Bronchial epithelial cell (primary cell): ENCODE measurements at places on chromosomes 1 and 21.
A peak's percentile ranks its signal among the peaks of the same experiment; 100 is the strongest.

GRCh38 chr1:108639899-108640560 lies 20.9 kb downstream of the HENMT1 start:
- DNase-seq = no peak

DNA sequence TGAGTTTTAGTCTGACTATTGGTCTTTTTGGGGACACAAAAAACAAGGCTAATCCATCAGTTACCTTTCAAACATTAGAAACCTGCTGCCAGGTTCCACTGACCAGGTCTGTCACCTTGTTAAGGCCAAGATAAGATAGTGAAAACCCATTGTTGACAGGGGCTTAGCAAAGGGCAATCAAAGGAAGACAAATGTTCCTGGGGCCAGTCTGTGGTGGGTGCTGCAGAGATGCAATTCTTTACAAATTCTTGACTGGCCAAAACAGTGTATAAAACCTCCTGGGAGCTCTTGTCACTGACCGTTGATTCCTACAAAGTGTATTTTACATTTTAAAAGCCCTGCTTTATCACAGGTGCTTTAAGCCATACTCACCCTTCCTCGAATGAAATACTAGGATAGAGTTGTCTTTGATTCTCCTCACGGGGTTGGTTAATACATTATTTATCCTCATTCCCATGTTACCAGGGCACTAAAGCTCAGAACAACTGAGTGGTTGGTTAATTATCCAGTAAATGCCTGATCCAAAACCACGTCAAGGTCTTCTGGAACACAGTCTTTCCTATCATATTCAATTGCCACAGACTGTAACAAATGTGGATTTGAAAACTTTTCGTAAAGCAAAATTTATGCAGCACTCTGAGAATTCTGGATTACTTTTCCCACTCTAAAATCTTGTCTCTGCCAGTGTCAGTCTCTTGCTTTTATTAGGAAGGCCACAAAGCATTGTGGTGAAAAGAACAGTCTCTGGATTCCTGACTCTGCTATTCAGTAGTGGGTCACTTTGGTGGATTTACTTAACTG lies 77.2 kb downstream of the NRIP1 start:
- DNase-seq = no peak

DNA sequence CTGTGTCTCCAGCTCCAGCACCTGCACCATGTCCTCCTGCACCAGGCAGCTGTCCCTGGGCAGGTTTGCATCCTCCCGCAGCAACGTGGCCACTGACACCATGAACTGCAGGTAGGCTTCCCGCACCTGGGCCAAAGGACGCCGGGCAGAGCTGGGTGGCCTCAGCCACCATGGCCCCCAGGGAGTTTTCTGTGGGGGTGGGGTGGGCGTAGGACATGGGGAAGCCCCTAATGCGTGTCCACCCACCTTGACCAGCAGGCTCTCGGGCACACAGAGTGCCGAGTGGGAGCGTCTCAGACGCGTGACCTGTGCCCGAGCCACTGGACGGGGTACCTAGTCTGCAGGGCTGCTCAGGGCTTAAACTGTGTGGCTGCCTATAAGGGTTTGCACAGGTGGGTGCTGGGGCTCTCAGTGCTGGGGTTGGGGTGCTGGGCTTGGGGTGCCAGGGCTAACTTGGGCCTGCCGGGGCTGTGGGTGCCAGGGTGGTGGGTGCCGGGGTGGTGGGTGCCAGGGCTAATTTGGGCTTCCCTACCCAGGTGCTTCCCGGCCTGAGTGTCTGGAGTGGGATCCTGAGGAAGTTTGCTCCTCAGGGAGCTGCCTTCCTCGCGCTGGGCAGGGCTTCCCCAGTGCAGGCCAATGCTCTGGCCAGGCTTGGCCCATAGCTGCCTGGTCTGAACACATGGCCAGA lies 17.7 kb downstream of the PRXL2B start:
- no peak for DNase-seq

DNA sequence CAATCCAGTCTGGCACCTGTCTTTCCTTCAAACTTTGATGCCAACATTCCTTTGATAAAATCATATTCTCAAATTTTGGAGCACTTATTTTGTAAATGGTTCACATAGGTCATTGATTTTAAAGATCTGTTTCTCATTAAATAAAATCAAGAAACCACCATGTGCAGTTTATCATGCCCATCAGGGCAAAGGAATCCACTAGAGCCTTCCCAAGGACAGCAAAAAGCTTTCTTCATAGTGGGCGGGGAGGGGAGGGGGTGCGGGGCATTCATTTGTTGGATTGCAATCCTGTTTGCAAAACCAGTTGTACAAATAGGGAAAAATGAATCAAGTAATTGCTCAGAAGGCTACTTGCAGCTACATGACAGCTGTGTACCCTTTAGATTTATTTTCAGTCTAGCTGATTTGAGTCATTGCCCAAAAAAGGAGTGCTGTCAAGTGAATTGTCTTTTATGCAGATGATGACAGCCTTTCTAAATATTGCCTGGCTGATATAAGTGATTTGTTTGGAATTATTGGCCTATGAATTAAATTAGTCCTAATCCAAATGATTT lies 23.0 kb downstream of the LRRC8B start:
- peak; percentile 99 for DNase-seq

GRCh38 chr1:112721966-112722524 lies 6.9 kb upstream of the PPM1J start:
- no peak for DNase-seq

GRCh38 chr21:46637952-46638746 lies 2.7 kb downstream of the PRMT2 start:
- no peak for DNase-seq

GRCh38 chr1:9912264-9912936 lies 2.3 kb upstream of the CTNNBIP1 start:
- no peak for DNase-seq

- no peak for DNase-seq
Observed at GRCh38 chr1:54850069-54850730, 36.8 kb downstream of the DHCR24 start.

- DNase-seq = no peak
Observed at GRCh38 chr1:19664453-19665185, at the start of gene HTR6. HTR6 (plus strand) TSS chr1:19664875; CDS start chr1:19665754, 879 bp downstream.

GRCh38 chr1:216314379-216315095 lies 108.7 kb downstream of the USH2A start:
- DNase-seq = peak; percentile 68

GRCh38 chr1:88673446-88673845 lies 10.6 kb upstream of the PKN2 start:
- DNase-seq = no peak
